ENCODE measurements at places on chromosomes 12 and 14.

GRCh38 chr12:29041621-29042020 is 107.5 kb upstream of the FAR2 start:
- DNase-seq, result no peak

GRCh38 chr12:24724814-24725213 is 224.1 kb downstream of the BCAT1 start:
- DNase-seq, result no peak

DNA sequence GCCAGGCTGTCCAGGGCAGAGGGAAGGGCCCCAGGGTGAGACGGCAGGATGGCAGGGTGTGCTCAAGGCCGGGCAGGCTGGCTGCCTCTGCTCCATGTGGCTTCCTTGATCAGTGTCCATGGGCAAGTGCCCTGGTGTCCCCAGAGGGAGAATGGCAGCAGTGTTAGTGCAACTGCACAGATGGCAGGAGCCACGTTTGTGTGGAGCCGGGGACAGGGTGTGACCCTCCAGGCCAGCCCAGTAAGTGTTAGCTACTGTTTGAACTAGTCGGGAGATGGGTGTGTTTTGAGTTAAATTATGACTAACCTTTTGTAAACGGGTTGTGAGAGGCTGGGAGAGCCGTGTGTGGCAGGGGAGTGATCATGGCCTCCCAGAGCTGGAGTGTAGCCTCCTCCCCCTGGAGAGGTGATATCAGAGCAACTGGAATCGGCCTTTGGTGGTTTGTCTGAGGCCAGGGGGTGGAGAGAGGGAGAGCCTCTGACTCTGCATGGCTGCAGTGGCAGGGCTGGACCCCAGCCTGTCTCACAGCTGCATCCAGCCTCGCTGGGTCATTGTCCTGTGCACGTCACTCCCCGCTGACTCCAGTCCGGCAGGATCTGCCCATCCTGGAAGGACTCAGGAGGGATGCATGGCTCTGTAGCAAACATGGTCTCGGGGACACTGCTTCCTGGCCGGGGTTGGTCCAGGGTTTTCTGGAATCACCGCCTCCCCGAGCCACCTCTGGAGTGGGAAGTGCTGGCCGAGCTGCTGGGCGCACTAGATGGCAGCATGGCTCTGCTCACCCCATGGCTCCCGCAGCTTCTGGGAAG is 27.8 kb downstream of the AACS start:
- no peak for DNase-seq

DNA sequence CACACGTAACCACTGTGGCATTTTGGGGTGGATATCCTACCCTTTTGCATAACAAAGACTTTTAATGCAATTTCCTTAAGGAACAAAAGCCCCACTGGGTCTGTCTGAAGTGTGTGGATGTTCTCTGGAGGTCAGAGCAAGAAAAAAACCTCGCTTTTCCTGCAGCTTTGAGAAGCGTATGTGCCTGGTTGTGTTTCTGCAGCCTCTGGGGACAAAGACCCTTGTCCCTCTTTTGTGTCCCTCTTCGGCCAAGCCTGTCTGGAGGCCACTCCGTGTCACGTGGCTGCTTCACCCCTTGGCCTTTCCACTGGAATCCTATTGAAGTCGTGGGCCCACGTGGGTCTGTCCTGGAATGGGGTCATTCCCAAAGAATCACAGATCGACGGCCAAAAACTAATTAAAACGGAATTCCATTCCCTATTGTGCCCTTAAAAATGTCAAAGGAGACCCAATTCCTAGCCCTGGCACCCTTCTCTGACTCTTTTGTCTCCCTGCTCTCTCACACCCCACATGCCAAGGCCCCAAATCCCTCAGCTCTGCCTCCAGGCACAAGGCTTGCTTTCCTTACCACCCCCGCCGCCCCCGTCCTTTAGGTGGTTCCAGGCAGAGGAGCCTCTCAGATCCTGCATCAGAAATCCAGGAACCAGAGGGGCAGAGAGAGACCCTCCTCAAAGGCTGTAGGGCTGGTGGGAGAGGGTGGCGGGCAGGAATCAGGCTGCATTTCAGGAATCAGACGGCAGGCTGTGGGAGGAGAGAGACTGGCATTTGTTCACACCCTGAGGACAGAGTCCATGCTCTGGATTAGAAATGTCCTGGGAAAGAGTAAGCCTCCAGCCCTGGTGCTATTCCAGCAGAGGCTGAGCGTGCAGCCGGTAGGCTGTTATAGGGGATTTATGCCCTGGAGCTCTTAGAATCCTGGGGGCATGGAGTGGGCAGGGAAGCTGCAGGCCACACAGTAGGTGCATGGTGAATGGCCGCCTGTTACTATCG is 12.6 kb upstream of the CYP46A1 start:
- no peak for DNase-seq

- DNase-seq, result no peak
Observed at GRCh38 chr14:82689948-82690347, 1156.3 kb upstream of the SEL1L start.

DNA sequence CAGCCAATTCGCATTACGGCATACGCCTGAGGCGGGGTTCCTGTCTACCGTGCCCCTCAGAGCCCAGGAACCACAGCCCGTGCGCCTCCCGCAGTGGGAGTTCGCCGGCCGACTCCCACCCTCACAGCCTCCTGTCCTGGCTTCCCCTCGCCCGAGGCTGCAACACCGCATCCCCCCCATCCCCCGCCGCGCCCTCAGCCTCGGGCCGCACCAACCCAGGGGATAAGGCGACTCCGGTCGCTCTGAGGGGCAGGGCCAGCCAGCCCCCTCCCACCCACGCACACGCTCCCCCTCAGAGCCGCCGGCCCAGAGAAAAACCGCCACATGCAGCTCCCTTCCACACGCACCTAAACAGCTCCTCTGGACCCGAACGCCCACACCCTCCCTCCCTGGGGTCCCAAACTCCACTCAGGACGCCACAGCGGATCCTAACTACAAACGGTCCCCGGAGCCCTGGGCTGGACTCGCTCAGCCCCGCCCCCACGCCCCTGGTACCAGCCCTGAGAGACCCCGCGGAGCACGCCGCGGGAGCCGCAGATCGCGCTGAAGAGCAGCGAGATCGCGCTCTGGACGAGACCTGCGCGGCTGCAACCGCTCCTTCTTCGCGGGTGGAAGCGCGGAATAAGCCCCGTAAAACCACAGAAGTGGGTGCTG is at the start of gene C14orf39:
C14orf39 (minus strand) TSS at position 466 of the 654 bp plus-strand sequence. CDS start 985 bp downstream, outside the sequence.
- DNase-seq, result peak; percentile 86

- no peak for DNase-seq
Observed at GRCh38 chr12:91482231-91482630, 299.6 kb upstream of the DCN start.

GRCh38 chr12:700016-700415 is 36.8 kb upstream of the NINJ2 start:
- no peak for DNase-seq

DNA sequence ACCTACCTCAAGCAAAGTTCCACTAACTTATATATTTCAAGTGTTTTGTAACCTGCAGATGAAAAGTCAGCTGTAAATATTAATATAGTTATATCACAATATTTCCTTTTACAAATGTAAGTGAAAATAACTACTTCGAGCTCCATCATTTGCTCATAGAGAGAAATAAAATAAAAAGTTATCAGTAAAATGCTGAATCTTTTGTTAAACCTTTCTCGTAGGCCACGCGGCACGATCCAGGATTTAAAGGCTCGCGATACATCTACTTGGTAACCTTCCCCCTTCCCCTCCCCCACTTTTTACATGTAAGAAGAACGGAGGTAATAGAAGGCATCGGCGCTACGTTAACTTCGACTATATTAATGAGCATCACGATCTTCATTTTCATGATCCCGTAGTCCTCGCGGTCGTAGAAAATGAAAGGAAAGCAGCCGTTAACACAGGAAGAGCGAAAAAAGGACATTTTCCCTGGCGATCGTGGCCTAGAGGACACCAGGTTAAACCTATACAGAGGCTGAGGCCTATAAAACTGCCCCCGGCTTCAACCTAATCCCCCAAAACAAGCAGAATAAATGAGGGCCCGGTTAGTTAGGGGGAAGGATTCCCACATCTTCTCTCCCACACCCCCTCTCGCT is 508 bp downstream of the HNRNPC start:
- DNase-seq, result peak; percentile 76

DNA sequence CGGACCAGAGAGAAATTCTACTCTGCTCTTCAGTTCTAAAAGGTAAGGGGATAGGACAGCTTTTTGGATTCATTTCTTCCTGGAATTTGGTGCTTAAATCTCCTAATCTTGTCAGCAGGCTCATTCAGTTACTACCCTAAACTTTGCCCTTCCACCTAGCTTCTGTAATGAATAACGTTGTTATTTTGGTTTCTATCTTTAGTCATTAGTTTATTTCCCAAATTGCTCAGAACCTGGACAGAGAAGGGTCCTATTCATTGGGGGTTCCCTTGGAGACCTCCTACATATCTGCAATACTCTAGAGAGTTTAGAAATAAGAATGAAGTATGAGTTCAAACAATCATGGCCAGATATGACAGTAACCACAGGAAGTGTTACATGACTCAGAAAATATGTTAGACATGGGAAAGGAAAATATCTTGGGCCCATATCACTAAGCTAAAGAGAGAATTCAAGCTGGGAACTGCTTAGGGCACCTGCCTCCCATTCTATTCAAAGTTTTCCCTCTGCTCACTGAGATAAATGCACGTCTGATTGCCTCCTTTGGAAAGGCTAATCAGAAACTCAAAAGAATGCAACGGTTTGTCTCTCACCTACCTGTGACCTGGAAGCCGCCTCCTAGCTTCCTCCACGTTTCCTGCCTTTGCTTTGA is 87.9 kb downstream of the GAS2L3 start:
- DNase-seq, result no peak

Data from tongue (tissue), 3 donors.